ENCODE measurements at places on chromosomes 5 and 9.

DNA sequence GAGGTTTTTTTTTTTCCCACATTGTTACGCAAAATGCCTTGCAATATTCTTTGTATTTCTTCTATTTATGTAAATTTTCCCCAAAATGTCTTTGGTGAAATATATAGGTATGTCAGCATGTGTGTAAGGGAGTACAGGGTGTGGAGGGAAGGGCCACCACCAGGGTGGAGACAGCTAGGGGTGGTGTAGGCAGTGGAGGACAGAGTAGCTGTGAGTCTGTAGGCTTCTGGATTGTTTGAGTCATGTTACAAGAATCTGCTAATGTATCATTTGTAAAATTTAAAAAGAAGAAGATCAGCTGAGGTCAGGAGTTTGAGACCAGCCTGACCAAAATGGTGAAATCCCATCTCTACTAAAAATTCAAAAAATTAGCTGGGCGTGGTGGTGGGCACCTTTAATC lies 175.5 kb downstream of the NXNL2 start:
- DNase-seq, result no peak

DNA sequence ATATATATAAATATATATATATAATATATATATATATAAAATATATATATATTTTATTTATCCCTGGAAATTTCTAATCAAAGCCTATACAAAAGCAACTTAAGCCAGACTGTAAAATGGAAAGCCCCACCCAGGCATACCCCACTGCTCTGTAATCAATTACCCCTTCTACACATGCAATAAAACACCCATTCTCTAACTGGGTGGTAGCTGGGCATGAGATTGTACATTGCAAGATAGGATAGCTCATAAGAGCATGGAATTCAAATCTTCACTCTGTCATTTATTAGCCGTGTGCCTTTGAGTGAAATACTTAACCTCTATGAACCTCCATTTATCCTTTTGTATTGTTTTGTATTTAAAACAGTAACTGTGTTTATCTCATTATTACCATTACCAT lies 405.3 kb upstream of the SLC30A5 start:
- DNase-seq, result no peak

DNA sequence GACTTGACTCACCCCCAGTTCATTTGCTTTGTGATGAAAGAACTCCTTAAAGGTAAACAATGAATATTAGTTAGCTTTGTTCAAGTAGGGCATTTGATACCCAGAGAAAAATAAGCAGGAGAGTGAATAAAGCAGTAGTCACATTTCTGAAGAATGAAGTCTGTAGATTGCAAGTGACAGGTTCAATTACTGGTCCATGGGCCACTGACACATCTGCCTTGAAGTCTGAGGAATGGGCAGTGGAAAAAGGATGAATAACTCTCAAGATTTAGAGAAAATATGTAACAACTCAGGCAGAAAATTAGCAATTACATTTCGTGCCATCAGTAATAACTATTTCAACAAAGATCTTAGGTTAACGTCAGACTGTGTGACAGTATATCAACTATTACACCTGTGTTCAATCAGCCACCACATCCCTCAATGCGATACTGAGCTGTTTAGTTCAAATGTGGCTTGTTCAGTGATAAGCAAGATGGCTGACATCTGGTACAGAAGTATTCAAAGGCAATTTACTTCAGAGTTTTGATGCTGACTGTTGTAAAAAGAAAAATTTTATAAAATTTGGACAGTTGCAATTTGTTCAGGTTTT lies 1890.7 kb upstream of the NUDT12 start:
- DNase-seq, result no peak

GRCh38 chr5:18745988-18746615 lies 1111.8 kb downstream of the TAF11L14 start:
- no peak for DNase-seq

- DNase-seq, result peak; percentile 70
Observed at GRCh38 chr9:28155671-28156070, 582.4 kb upstream of the C9orf72 start.

Data from foreskin melanocyte (primary cell).